Smooth muscle cell of the umbilical artery (primary cell): ENCODE measurements at places on chromosomes 5 and 9. TPM values are rescaled to one million over a fixed set of nuclear protein-coding genes. Genes with fewer than 3 reads are reported as not detected.

Gene FOXD4
- under 0.01 and 0.09 TPM in 2 replicates for total RNA-seq

Gene SLCO6A1
- total RNA-seq, result not detected in 2 replicates

Gene SLC1A1
- 18.7 and 26.8 TPM in 2 replicates for total RNA-seq

Gene ARL10
- 23.8 and 25.2 TPM in 2 replicates for total RNA-seq

Gene EDIL3
- total RNA-seq, result 182 and 237 TPM in 2 replicates

Gene ZNF622
- 47.1 and 60.9 TPM in 2 replicates for total RNA-seq

Gene NUDCD2
- 4.7 and 6.5 TPM in 2 replicates for total RNA-seq

Gene DOCK2
- 3.0 and 5.4 TPM in 2 replicates for total RNA-seq
